ENCODE measurements at places on chromosomes 6 and 20.

DNA sequence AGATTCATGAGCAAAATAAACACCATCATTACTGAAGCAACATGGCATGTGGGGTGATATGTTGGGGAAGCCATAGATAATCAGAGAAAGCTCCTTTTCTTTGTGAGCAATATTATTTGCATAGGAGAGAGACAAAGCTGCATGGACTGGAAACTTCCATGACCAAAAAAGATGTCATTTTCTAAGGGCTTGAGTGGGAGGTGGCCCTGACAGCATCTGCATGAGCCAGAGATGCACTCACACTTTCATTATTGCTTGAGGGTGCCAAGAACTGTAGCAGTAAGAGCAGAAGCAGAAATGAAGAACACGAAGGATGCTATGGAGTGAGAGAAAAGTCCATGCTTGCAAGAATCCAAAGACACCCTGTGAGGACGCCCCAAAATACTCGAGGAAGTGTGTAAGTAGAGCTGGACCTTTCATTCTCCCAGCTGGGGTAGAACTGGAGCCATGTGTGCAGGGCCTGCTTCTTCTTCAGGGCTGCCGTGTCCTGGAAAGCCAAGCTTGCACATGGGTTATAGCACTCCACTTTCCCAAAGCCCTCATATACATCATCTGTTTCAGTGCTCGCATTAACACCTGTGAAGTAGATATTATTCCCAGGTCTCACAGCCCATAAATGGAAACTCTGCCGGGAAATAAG is 851.2 kb downstream of the DHX35 start:
- no peak for DNase-seq

DNA sequence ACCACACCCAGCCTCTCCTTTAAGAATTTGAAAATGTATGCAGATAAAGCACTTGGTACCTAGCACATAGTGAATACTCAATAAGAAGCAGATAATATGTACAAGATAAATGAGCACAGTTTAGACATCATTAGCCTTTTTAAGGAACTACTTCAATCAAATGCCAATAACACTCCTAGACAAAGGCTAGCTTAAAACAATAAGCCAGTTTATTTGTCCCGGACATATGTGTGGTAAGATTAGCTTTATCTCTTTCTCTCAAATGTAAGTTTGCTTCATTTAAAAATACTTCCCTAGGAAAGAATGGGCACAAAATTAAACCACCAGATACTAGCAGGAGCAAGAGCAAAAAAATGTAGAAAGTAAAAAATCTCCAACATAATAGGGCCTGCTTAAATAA is 73.8 kb downstream of the MAP3K5 start:
- DNase-seq, result no peak

DNA sequence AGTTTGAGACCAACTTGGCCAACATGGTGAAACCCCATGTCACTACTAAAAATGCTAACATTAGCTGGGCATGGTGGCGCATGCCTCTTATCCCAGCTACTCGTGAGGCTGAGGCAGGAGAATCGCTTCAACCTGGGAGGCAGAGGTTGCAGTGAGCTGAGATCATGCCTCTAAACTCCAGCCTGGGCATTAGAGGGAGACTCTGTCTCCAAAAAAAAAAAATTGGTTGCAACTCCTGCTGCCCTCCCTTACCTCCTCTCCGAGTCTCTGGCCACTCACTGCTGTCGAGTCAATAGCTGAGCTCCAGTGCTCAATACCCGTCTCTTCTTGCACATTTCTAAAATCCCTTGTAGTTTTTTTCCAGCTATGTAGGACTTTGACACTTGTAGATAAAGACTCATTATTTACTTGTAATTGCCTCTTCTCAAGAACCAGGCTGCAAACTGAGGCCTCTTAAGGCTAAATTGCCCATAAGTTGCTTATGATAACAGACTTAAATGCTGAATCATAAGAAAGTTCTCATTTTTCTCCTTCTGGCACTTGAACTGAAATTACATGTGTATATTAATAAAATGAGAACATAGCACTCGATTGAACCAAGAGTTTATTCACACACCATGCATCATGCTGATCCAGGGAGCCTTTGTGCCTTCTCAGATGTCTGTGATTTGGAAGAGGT is 13.8 kb downstream of the HECA start:
- no peak for DNase-seq

DNA sequence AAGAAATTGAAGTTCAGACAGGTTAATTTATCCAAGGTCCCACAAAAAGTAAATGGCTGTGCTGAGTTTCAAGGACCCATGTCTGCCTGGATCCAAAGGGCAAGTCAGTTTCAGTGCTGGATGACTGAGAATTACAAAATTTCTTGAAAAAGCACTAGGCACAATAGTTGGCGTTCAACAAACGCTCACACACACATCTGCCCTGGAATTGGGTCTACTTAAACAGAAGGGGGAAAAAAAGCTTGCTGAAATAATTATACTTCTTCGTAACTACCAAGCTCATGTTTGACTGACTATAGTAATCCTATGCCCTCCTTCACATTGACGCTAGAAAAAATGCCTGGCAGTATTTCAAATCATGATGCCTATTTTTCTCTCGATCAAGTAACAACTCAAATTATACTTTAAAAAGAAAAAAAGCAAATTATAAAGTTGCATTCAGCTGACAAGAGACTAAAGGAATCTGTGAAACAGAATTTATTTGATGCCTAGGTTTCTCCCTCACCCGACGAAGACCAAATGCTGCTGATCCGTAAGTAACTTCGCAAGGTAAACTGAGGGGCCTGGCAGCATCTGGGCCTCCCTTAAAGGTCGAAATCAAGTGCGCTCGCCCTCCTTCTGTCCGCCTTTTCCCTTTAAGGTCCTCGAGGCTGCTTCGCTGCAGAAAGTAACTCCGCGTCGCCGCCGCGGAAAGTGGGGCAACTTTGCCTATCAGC is 650 bp upstream of the CD2AP start:
- DNase-seq, result no peak

DNA sequence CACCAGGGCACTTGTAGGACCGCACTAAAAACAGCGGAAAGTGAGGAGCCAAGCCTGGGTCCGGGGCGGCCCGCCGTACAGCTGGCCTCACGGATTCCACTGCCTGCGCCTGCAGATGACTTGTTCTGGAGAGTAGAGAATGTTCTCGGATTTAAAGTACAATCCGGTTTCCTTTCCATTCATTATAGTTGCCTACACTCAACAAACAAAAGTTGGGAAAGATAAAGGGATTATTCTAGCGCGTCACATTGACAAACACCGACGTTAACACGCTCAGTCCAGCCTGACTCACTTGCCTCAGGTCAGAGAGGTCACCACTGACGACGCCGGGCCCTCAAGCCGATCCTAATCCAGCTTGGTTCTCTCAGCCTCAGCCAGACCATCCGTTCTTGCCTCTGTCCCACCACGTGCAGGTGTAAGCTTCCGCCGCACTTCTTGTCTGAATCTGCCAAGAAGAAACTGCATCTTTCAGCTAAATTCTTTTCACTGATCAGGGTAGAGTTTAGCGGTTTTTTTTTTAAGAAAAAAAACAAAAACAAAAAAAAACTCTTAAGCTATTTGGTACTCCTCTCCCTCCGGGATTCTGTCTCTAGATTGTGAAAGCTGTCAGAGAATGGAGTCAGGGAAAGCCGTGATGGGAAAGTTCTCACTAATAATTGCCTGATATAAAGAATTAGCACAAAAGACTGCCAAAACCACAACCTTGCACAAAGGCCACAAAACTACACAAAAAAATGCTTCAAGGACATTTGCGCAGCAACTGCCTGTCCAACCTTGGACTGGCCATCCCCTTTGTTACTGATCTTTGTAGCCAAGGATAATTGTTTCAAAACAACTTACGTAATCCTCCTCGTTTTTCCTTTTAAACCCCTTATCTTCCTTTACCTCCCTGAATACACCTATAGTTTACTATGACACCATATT is 1.1 kb upstream of the PHF10 start:
- DNase-seq, result no peak

- DNase-seq, result no peak
Observed at GRCh38 chr6:28139860-28140543, 1.7 kb upstream of the ZKSCAN8 start.

GRCh38 chr20:24950836-24951525 is 1.9 kb downstream of the CST7 start:
- DNase-seq, result no peak

GRCh38 chr6:127436578-127437110 is 22.5 kb downstream of the KIAA0408 start:
- DNase-seq, result no peak

- no peak for DNase-seq
Observed at GRCh38 chr20:34237942-34238341, 3.3 kb upstream of the ASIP start.

DNA sequence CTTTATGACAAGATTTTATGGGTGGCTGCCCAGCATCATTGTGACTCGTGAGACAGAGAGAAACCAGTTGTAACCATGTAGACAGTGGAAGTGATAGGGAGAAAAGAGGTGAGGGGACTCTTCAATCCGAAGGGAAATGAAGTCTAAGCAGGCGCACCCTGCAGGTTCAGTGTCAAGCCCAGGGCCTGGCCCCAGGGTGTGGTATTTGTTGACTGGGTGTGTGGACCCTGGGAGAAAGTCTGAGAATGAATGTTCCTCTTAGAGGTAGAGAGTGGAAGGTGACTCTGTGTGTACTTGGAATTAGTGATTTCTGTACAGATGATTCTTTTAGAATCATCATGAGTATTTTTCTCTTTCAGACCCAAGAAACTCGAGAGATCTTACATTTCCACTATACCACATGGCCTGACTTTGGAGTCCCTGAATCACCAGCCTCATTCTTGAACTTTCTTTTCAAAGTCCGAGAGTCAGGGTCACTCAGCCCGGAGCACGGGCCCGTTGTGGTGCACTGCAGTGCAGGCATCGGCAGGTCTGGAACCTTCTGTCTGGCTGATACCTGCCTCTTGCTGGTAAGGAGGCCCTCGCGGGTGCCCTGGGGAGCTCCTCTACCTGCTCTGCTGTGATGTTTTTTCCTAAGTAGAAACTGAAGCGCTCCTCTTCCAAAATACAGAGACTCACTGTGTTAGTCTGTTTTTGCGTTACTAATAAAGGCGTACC is 68.0 kb downstream of the PTPN1 start:
- DNase-seq, result no peak

DNA sequence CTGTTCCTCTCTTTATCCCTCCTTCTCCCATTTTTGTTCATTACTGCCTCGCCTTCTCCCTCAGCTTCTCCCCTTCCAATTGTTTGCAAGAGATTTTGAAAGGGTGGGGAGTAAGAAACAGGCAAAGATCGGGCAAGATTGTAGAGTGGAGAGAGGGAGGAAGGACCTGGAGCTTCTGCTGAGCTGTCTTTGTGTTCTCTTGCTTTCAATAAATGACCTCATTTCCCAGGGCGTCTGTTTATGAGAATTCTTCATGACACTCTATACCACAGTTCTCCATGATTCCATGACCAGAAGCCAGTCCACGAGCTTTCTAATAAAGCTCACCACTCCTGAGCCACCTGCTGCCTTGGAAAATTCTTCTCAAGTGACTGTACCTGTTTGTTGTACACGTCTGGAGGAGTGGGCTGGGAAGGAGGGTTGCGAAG is 50.0 kb upstream of the PLEKHG1 start:
- DNase-seq, result no peak

- DNase-seq, result no peak
Observed at GRCh38 chr20:12670301-12670700, 338.5 kb upstream of the SPTLC3 start.

DNA sequence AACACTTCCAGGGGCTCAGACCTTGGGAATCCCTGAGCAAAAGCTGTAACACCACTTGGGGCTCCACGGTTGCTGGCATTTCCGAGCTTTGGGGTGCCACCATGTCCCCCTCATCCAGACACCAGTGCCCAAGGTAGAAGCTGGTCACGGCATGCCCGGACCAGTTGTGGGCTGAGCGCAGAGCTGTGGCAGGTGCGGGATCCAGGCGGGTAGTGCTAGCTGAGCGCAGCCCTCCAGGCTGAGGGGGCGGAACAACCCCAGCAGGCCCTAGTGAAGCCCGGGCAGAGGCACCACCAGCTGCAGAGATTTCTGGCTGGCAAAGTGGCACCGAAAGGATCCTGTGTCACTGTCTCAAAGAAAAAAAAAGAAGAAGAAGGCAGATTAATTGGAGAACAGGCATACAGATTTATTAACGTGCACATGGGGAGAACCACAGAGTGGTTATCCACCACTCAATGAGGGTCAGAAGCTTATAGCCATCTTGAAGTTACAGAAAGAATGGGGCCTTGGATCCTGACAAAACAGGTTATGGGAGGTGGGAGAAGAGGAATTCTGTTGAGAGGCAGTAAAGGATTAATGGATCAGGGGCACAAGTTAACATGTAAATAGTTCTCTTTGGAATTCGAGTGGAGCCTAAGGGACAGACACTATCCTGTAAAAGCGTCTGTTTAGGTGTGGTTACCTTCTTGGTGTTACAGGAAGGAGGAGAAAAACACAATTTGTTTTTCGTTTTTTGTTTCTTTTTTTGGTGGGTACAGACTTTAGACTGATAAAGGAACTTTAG is 107.5 kb downstream of the CD24 start:
- no peak for DNase-seq

DNA sequence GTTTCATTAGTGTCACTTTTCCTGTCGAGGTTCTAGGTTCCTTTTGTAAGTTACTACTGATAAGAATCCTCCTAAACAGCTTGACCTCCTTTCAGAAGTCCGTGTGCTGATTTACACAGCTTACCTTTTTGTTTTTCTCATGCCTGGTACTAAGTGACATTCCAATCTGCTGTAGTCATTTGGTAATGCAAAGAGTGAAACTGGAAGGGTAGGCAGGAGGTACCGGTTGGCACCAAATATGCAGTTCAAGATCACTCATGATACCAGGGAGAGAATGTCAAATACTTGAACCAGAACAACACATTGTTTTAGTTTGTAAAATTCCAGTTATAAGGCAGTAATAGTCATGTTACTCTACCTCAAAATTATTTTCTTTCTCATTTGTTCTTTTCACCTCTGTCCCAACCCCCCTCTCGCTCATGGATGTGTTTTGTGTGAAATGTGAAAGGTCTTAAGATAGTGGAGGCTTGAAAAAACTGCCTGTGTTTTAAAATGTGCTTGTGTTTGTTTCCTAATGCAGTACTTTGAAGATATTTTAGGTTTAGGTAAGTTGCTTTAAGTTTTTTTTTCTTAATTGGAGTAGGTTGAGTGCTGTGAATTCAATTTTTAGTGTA is 23.2 kb downstream of the AFDN start:
- DNase-seq, result peak; percentile 83

Data from Panc1 (cell line).